ENCODE measurements at places on chromosomes 5 and 9.

DNA sequence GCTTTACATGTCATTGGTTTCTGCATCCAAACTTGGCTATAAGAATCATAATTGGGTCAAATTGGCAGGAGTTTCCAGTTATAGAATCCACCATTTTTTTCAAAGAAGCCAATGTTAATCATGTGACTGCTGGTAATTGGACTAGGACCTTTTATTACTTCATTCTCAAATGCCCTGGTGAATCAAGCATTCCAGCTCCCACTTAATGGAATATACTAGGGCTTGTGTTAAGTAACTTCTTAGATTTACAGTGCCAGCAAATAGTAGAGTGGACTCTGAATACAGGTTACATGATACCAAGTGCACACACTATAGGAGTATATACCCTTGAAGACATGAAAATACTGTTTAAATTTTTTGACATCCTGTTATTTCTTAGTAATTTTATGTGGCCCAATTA lies 96.7 kb downstream of the NUDT12 start:
- DNase-seq: no peak

DNA sequence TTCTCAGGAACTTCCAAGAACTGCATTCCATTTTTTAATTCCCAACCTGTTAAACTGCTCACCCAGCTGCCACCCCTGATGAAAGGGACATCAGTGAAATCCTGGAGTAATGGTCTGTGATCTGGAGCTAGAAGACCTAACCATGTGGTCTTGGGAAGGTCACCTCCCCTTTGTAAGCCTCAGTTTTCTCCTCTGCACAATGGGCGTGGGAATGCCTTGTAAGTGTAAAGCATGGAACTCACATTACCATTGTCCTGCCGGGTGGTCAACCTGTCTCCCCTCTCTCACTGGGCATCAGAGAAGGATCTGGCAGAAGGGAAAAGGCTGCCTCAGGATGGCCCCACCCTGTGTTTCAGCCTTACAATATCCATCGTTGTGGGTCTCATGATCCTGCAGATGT lies 15.3 kb upstream of the CCDC180 start:
- no peak for DNase-seq

DNA sequence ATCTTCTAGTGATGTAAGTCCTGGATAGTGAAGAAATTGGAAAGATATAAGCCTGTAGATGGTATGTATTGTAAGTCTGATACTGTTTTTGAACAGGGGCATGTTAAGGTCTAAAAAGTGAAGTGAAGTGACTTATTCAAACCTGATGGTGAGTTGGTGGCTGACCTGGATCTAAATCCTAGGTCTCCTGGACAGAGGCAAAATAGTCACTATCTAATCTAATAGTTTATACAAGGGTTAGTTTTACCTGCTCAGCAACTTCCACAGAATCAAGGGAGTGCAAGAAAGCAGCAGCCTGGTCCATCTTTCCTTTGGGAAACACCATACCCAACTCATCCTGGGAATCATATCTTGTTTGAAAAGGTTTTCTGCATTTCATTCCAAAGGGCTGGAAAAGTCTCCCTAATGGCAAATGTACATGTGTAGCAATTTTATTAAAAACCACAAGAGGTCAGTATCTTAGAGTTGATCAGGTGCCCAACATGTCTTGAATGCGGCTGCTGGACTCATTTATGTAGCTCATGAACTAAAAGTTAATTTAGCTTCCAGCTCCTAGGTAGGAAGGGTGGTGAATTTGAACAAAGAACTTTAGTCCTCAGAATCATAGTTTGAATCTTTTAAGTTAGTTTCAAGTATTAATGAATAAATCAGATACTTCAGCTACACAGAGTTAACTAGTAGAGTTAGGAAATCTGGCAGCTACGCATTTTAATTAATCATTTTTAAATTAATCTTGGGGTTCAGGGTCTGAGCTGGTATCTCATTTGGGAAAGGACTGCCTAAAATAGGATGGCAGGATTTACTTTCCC lies 26.0 kb downstream of the SKP2 start:
- DNase-seq: no peak

- DNase-seq: no peak
These were observed 28.2 kb downstream of the CNOT6 start for GRCh38 chr5:180522330-180522729.

GRCh38 chr5:136016945-136017530 lies 11.8 kb upstream of the TGFBI start:
- no peak for DNase-seq

- no peak for DNase-seq
These were observed 309.6 kb downstream of the DTWD2 start for GRCh38 chr5:118678746-118679145.

DNA sequence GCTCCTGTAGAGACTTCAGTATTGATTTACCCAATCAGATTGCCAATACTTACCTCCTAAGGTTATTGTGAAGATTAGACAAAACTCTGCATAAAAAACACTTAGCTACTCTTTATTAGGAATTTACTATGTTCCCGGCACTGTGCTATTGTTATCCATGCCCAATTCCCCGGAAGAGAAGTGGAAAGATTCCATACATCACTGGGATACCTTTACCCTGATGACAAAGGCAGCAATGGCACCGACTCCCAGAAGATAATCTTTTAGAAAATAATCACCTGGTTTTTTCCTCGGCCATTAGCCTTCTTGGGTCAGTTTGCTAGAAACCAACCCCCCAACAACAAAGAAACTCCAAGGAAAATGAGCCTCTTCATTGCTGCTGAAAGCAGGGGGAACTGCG lies 226.0 kb downstream of the SNX18 start:
- no peak for DNase-seq

DNA sequence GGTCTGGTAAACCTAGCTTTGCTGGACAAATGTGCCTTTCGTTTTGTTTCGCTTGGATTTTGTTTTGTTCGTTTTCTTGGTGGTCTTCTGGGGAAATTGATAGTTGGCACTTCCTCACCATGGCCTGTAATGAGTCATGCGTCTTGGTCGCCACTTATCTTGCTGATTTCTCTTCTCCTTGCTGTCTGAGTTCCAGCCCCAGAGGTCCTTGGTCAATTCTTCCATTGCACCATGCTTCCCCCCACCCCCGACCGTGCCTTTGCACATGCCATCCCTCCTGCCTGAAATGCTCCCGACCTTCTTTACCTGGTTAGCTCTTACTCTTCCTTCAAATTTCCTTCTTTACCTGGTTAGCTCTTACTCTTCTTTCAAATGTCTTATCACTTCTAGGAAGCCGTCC lies 168.7 kb upstream of the MSX2 start:
- no peak for DNase-seq
